ENCODE measurements at places on chromosomes 5 and 9.

DNA sequence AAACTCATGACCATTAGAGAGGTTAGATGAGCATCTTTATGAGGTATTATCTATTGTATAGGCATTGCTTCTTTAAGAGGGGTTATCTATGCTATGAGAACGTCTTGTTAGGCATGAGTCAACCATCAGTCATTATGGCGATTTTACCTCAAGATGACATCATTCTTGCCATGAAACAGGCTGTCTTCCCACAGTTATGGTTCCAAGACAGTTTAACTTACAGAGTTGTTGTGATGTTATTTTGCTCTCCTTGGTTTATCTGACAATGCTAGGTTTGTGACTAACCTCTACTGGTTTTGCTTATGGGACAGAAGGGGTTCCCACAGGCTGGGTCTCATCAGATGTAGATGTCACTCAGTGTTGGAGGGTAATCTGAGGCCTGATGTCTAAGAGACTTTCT lies 1864.7 kb upstream of the ACO1 start:
- DNase-seq = no peak

DNA sequence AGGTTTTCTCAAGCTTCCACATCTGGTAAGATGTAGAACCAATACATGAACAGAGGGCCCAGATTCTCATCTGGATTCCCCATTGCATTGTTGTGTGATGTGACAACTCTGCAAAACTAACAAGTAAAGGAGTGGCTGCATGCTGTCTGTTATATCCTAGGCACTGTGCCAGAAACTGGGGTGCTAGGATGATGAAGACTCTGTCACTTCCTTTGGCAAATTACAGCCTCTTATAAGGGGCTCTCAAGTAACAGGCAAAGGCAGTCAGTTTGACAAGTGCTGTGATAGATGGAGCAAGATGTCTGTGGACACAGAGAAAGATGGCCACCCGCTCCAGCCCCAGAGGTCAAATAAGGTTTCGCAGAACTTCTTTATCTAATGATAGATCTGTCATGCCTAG lies 115.7 kb downstream of the PAPPA start:
- no peak for DNase-seq

- DNase-seq = no peak
These were observed 424.1 kb downstream of the TLR4 start for GRCh38 chr9:118128313-118128712.

DNA sequence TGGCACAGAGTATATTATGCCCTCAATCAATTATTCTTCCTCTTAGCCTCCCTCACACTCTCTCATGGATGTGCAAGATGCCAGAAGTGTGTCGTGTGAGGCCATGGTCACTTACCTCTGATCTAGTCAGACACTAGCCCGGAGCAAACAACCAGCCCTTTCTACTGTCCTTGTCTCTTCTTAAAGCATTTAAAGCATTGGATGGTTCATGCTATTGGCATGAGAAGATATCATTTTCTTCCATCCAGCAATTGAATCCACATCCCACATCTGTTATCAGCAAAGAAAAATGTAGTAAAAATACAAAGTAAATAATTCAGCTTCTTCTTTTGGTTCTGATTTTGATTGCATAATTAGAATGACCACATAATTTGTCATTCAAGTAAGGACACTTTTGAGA lies 267.2 kb upstream of the ACO1 start:
- DNase-seq = no peak

DNA sequence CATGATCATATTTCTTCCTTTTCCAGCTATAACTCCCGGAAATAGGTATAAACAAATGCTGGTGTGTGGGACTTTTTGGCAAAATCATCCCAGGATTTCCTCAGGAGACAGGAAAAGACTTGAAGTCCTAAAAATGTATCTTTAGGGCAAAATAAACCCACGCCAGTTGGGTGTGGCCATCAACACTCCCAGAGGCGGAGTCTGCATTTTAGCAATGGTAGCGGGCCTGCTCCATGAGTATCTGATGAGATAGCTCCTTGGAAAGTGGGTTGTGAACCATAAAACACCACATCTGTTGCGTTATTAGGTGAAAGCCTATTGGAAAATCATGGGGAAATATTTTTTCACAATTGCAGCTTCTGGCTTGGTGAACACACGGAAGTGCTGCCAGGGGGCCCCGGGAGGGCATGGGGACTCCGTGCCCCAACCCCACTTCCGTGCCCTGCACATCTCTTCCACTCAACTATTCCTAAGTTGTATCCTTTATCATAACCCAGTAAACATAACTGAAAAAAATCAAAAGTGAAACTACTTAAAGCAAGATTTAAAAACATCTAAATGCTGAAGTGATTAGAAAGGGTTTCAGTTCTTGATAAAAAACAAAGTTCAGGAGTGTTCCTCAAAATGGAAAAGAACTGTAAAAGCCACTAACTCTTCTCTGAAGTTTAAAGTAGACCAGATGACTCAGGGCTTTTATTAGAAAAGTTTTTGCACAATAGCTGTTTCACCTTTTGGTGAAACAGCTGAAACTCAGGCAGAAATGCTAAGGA lies 111.2 kb downstream of the LRRC70 start:
- DNase-seq = no peak

DNA sequence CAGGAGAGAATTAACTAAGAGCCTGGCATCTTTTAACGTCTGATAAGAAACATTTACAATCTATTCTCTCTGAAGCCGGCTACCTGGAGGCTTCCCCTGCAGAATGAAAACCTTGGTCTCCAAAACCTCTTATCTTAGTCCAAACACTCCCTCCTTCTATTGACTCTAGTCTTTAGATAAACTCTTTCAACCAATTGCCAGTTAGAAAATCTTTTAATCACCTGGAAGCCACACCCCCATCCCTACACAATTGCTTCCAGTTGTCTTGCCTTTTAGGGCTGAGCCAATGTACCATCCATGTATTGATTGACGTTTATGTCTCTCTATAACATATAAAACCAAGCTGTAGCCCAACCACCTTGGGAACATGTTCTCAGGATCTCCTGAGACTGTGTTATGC lies 1343.1 kb upstream of the C9orf72 start:
- DNase-seq = no peak

DNA sequence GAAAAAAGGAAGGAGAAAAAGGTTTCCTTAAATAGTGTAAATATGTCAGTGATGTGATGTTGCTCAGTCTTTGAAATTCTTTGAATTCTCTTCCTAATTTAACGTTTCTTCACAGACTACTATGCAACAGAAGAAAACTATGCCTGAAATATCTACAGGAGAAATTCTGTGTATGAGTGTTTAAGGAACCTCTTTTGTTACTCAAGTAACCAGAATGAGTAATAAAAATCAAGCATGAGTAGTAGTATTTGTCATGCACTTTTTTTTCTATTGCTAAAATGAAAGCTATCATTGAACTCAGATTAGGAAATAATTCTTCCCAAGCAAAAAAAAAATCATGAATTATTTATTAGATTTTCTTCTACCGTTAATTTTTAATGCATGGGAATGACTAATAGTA lies 20.3 kb upstream of the THG1L start:
- no peak for DNase-seq

DNA sequence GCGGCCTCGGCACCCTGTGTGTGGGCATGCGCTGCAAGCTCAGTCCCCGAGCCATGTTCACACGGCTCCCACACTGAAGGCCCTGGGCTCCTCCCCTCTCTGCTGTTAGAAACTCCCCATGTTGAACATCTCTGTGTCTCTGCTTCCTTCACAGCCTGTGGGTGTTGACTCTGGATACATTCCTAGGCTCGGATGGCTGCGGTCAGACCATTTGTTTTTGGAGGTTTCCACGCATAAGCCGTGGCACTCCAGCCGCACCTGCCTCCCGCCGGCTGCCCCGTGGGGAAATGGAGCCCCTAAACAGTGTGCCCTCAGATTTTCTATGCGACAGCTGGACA lies 31.2 kb upstream of the LRRC14B start:
- no peak for DNase-seq

DNA sequence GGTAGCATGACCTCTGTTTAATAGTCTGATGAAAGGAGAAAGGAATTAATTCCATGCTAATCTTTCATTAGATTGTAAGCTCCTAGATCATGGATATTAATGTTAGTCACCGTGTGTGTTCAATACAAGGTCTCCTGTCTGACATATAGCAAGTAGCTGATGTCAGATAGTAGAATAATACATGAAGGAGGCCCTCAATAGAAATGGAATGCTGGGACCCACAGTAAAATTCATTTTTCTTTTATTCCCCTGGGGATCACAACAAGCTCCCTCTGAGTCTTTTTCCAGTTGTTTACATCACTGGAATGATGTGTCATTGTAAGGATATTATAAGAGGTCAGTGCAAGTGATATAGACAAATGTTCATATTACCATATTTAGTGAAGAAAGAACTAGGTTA lies 240.3 kb upstream of the TRPC7 start:
- DNase-seq = no peak
